ENCODE measurements at places on chromosomes 1 and 21.

GRCh38 chr1:2978691-2979190 lies 42.5 kb upstream of the ACTRT2 start:
- DNase-seq = no peak

GRCh38 chr1:202815120-202815519 lies 4.4 kb downstream of the PCAT6 start:
- no peak for DNase-seq

GRCh38 chr1:147611021-147611426 lies 59.3 kb downstream of the ACP6 start:
- no peak for DNase-seq

- DNase-seq = peak; percentile 90
Observed at GRCh38 chr1:19582318-19582717, 61.8 kb upstream of the NBL1 start.

- DNase-seq = no peak
Observed at GRCh38 chr21:27555996-27556395, 589.1 kb upstream of the ADAMTS5 start.

- DNase-seq = no peak
Observed at GRCh38 chr1:227828786-227829185, 13.3 kb downstream of the PRSS38 start.

DNA sequence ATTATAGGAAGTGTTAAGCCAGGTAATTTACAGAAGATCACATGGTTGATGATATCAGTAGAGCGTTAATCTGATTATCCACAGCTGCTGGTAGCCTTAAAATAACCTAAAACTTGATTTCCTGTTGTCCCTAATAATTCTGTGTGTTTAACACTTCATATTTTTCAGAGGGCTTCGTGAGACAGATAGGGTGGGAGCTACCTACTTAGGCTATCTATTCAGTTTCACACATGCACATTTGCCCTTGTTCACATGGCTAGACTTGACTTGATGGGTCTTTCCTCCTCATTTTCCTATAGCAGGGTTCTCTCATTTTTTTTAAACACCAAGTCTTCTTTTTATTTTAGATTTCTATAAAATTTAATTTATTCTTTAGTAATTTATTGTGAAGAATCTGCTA lies 11.0 kb downstream of the BACH1 start:
- no peak for DNase-seq

- DNase-seq = no peak
Observed at GRCh38 chr21:30567617-30568016, 6.5 kb upstream of the KRTAP19-7 start.

GRCh38 chr1:3373175-3373574 lies 81.3 kb upstream of the ARHGEF16 start:
- no peak for DNase-seq

GRCh38 chr1:153190373-153190772 lies 12.9 kb upstream of the LELP1 start:
- no peak for DNase-seq

DNA sequence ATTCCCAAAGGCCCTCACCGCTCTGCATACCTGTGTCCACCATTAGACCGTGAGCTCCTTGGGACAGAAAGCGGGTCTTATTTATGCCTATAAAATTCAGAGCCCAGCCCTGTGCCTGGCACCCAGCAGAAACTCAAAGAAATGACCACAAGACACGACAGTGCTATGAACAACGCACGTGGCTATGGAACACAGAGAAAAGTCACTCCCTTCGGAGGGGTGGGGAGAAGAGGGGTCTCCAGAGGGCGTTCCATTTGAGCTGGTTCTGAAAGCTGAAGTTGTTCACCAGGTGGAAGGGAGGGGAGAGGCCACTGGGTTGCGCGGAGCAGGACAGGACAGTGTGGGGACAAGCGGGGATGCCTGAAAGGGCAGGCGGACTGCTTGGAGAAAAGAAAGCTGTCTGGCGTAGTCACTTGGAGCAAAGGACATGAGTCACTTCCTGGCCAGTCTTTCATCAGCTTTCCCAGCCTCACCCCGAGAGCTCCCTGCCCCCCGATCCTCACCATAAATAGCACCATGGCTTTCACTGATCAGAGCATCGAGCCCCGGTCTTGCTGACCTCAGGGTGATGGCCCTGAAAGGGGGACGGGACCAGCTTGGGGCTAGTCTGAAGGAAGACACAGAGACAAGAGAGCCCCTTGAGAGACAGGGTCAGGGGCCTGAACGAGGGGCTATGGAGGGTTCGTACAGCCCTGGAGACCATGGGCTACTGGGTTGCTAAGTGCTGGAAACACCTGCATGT lies 28.5 kb downstream of the ECE1 start:
- DNase-seq = no peak

DNA sequence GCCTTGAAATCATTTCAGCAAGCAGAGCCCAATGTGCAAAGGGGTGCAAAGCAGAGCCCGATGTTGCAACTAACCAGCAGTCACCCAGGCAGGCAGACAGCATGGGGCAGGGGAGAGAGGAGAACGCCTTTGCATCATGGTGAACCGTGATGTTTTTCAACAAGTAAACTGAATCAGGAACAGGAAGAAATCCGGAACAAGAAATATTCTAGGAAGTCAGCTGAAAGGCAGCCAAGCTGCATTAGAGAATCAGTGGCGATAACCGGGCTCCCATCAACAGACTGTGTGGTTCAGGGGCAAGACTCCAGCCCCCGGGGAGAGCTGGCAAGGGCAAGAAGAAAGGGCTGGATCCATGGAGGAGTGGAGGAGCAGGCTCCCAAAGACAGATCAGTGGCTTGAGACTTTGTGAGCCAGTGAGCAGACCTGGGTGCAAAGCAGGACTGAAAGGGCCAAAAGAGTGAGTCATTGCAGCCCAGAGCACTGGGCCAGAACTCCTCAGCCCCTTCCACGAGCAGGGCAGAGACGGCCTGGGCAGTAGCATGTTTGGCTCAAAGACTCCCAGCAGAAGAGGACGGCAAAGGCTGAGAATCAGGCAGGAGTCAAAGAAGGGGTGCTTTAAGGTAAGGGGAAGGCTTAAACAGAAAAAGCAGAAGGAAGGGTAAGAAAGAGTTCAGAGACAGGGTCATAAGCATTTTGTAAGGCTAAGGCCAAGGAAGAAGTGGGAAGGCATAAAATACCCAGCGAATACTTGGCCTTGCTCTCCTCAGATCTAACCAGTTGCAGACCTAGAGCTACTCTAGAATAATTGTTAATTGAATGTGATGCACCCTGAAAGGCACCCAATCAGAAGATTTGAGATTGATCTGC lies 155.0 kb downstream of the SETD4 start:
- no peak for DNase-seq

GRCh38 chr1:87394513-87394912 lies 65.8 kb downstream of the LMO4 start:
- no peak for DNase-seq

- DNase-seq = no peak
Observed at GRCh38 chr1:226542623-226543103, 5.9 kb upstream of the STUM start.

- DNase-seq = no peak
Observed at GRCh38 chr1:85584923-85585322, 4.4 kb downstream of the CCN1 start.

DNA sequence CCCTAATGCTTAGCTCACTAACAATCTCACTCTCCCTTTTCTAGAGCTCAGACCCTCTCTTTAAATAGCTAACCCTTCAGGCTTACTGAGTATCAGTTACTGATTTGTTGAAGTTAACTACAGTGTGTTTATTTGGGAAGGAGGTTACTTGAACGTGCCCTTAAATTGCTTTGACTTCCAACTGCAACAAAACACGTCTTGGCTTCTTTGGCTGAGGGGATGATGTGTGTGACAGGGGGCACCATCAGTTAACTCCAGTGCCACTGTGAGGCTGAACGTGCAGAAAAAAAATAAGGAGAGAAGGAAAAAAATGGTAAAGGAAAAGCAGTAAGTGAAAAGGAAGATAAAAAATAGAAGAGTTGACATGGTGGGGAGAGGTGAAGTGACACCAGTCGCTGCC lies 75.1 kb upstream of the NRIP1 start:
- DNase-seq = no peak

DNA sequence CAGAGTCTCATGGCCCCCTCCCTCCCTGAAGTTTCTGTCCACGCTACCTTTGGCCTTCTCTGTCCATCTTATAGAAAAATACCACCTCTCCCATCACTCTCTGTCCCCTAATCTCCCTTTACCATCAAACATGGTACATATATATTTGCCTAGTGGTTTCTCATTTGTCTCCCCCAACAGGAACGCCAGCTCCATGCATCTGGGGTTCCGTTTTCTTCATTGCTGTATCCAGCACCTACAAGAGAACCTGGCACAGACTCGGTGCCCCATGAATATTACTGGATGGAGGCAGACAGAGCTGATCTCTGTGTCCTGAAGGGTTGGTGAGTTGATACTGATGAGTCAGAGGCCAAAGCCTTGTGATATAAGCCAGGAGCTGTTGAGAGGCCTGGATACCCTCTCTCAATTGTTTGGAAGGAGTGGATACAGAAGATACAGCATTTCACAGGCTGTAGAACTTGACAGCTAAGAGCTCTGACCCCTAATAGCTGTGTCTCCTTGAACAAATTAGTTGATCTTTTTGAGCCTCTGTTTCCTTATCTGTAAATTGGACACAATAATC lies 21.9 kb downstream of the HEYL start:
- DNase-seq = no peak

GRCh38 chr1:16075337-16076030 lies 2.0 kb upstream of the FAM131C start:
- no peak for DNase-seq

- no peak for DNase-seq
Observed at GRCh38 chr1:198118134-198118533, 38.7 kb upstream of the NEK7 start.

GRCh38 chr1:164608651-164609057 lies 49.7 kb downstream of the PBX1 start:
- DNase-seq = no peak

DNA sequence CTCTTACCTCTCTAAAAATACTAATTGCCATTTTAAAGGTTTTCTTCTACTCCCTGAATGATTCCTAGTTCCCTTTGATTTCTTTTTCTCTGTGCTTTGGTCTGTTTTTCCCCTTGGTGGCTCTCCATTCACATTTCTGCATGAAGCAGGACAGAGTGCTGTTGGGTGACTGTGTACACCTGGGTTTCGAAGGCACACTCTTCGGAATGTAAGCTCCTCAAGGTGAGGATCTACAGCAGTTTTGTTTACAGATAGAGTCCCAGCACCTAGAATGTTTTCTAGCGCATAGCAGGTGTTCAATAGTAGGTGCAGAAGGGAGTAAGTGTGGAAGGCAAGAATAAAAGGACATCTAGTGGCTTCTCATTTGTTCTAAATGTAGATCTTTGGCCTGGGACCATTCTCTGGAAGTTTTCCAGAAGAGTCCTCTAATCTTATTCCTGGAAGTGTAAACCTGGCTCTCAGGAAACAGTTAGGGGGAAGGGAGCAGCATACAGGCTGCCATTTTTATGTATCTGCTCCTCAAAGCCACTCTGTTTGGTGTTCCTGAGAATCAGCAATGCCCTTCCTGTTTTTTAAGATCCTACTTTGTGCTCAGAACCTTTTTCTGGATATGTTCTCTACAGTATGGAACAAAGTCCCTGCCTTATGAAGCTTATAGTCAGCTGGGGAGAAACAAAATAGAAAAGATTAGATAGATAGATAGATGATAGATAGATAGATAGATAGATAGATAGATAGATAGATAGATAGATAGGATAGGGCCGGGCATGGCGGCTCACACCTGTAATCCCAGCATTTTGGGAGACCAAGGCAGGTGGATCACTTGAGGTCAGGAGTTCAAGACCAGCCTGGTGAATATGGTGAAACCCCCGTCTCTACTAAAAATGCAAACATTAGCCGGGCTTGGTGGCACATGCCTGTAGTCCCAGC lies 22.8 kb upstream of the EFNA1 start:
- no peak for DNase-seq

- no peak for DNase-seq
Observed at GRCh38 chr21:23522751-23523150, 2084.5 kb downstream of the MRPL39 start.

DNA sequence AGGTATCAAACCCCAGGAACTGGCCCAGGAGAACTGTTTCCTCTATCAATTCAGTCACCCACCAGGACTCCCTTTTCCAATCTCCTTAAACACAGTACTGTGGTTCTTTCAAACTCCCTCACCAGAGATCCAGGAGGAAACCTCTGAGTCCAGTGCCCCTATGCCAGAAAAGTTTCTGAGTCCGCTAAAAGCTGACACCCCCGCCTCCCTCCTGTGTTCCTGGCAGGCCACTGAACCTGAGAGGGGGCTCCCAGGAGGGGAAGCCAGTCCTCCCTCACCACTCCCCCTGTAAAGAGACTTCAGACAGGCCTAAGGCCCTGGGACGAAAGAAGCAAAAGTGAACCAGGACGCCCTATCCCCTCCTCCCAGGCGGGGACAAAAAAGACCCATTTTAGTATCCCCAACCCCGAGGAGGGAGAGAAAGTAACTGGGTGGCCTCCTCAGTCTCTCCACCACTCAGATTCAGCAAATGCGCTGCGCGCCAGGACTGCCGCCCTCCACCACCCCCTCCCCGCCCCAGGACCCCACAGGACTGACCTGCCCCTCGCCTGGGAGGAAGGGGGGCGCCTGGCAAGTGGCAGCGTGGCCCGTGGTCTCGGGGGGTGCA lies 624 bp downstream of the SLC41A1 start:
- DNase-seq = peak; percentile 55

- no peak for DNase-seq
Observed at GRCh38 chr1:202250982-202251381, 57.4 kb downstream of the LGR6 start.

DNA sequence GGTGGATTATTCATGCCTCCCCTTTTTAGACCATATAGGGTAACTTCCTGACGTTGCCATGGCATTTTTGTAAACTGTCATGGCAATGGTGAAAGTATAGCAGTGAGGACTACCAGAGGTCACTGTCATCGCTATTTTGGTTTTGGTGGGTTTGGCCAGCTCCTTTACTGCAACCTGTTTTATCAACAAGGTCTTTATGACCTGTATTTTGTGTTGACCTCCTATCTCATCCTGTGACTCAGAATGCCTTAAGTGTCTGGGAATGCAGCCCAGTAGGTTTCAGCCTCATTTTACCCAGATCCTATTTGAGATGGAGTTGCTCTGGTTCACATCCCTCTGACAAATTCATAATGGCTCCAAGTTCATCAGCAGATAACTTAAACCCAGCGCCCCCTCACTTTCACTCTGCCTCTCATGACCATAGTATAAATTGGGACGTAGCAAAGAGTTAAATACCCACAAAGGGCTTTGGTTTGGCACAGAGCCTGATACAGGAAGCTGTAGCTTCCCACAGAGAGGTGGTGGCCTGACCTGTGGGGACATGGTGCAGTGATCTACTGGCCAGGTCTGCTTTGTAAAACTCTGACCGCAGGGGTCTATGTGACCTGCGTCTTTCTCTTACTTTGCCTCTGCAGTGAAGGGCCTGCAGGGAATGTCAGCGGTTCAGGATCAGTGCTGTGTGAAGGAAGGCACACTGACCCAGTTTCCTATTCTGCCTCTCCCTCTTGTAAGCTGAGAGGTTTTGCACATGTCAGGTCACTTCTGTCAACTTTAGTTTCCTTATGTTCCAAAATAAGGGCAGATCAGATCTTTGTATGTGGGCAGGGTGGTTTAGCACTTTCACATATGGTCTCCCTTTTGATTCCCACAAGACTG lies 78.1 kb upstream of the ZNF644 start:
- DNase-seq = no peak

DNA sequence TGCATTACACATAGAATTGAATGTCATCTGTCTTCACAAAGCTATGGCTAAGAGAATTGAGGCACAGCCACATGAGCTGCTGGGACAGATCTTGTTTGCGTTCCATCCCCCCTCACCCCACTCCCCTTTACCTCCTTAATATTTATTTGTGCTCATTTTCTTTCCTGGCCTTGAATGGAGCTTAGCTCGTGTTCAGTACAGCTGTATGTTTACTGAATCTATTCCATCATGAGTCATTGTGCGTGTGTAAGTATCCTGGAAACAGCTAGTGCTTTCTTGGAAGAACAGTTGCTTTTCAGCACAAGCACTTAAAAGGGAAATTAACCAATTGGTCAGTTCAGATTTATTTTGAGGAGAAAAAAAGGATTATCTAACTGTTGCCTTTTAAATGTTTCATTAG lies 14.7 kb downstream of the PROX1 start:
- no peak for DNase-seq
